Renal cortex interstitium (tissue), 15 donors: ENCODE measurements at places on chromosomes 3 and 15.

DNA sequence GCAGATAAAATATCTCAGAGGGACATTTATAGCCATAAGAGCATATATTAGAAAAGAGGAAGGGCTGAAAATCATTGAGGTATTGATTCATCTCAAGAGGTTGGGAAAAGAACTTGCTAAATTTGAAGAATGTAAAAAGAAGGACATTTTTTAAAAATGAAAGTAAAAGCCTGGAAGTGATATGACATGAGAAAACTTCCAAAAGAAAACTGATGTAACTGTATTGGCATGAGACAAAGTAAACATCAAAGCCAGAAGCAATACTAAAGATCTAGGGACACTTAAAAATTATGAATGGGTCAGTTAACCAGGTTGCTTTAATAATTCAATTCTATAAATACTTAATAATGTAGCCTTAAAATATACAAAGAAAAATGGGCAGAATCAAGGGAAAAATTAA is 31.9 kb downstream of the CEP63 start:
- no peak for DNase-seq

GRCh38 chr3:4232798-4233197 is 70.4 kb upstream of the SETMAR start:
- DNase-seq = no peak

GRCh38 chr3:5134019-5134391 is 11.9 kb downstream of the ARL8B start:
- DNase-seq = no peak

GRCh38 chr3:156812521-156813335 is 13.4 kb upstream of the LEKR1 start:
- no peak for DNase-seq

DNA sequence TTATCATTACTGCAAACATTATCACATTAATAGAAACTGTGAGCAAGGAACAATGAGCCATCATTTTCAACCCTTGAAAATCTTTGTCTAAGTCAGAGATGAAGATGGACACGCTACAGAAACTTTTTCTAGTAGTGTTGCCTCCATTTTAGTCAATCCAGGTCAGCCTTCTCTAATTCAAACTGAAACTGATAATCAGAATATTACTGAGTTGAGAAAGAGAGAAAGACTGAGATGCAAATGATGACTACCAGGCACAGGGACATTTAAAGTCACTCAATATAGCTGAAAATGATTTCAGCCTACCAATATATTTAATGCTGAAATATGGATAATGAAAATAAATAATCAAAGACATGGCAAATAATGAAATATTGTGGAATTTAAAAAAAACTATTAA is 261.4 kb downstream of the GBE1 start:
- DNase-seq = no peak

DNA sequence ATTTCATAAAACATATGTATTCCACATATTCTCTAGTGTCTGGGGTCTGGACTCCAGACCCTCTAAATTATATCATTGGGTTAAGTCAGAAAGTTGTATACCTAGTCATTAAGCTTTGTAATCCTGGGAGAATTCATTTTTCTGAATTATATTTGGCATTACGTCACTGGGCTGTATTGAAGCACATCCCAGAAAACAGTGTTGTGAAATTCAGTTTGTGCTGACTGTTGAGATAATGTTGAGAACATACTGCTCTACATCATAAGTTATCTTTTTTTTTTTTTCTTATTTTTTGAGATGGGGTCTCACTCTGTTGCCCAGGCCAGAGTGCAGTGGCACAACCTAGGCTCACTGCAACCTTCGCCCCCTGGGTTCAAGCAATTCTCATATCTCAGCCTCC is 153.1 kb upstream of the STT3B start:
- DNase-seq = no peak

- DNase-seq = no peak
Measured at GRCh38 chr3:185900228-185900627, 37.6 kb downstream of the TRA2B start.

GRCh38 chr3:123365450-123366143 is 83.3 kb downstream of the ADCY5 start:
- DNase-seq = no peak

- DNase-seq = peak; percentile 37
Measured at GRCh38 chr15:98444138-98444537, 204.2 kb upstream of the IGF1R start.

DNA sequence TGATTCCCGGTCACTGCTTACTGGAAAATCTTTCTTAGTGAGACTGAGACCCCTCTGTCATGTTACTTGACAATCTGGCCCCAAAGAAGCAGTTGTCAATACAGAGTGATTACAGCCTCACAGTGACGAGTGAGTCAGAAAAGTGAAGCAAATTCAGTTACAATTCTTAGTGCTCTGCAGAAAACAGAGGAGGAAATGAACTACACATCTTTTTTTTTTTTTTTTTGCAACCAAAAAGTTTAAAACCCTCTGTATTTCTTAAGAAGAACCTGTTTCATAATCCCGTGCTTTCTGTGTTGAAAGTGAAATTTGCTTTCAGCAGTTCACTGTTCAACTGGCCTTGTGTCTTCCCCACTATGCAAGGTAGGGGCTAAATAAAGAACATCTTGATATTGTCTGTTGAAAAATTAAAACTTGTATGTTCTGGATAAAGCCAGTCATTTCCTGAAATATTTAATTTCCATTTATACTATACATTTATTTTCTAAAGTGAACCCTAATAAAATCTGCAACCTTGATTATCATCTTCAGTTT is 1.9 kb downstream of the AQP9 start:
- DNase-seq = no peak

DNA sequence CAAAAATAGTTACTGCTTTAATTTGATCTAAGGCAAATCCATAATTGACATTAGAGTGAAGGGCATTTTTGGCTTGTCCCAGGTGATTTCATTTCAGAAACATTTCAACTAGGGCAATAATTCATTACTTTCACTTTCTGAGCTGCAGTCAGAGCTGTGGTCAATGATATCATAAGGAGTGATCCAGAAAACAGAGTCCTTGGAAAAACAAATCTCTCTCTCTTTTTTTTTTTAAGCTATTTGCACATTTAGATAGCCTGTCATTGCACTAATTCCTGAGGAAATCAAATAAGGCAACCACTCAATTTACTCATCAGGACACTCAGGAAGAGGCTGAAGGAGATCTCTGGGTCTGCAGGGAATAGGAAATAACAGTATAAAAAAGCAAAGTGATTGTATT is 269.5 kb upstream of the LRRC3B start:
- DNase-seq = no peak

- DNase-seq = no peak
Measured at GRCh38 chr15:49380912-49381311, 42.1 kb upstream of the FGF7 start.

DNA sequence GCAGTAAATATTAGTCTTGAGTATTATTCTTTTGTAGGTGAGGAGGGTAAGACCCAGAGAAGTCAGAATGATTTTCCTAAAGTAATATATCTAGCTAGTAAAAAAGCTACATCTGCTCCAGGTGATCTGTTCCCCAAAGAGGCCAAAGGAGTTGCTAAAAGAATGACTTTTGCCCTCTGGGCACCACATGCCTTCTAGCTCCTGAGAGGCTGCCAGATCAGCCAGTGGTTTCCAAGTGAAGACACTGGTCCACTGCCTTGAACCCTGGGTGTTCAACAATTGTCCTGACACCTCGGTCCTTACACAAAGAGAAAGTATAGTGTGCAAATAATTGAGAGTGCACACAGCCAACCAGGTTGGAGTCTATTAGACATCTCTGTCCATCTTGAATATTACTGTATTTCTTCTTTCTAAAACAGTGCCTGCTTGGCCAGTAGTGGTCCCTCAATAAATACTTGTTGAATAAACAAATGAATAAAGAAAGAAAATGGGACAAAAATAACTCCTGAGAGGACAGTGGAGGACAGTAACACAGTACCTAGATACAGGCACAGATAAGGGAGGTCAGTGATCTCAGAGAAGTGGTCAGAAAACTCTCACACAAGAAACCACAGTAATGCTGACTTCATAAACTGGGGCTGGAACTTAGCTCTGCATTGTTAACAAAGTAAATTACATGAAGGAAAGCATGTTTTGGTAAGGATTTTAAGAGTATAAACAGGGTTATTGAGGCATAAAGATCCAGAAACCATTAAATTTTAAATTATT is 56.6 kb upstream of the CSTA start:
- no peak for DNase-seq

- no peak for DNase-seq
Measured at GRCh38 chr3:71453319-71453718, 130.2 kb downstream of the FOXP1 start.
